ENCODE measurements at places on chromosomes 11 and 22. TPM values are rescaled to one million over a fixed set of nuclear protein-coding genes. Genes with fewer than 3 reads are reported as not detected.

- no peak for DNase-seq
These were observed 10.3 kb upstream of the OR56A1 start for GRCh38 chr11:6040874-6041273.

DNA sequence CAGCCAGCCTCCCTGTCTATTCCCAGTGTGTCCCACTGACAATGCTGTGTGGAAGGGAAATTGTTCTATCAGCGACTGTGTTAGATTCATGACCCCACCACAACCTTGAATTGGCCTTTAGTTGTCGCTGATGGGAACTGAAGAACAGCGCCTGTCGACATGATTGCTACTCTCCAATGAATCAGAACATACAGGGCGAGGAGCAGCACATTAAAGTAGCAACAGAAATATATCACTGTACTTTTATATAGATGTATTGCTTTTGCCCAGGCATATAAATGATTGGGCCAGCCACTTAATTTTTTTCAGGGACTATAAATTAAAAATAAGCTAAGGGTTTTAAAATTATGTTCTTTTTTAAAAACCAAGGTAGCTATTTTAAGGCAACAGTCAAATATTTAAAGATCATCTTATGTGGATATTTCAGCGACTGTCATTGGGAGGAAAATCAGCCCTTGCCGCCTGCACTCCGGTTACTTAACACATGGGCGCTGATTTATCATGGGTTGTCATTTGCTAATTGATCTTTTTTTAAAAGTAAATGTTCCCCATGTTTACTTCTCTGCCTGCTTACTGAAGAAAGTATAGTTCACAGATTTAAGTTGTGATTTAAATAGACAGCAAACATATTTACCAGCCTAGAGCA, 42.1 kb downstream of the ARL14EP start:
- DNase-seq = no peak

- no peak for DNase-seq
These were observed 51.5 kb downstream of the PIK3C2A start for GRCh38 chr11:17156283-17156682.

DNA sequence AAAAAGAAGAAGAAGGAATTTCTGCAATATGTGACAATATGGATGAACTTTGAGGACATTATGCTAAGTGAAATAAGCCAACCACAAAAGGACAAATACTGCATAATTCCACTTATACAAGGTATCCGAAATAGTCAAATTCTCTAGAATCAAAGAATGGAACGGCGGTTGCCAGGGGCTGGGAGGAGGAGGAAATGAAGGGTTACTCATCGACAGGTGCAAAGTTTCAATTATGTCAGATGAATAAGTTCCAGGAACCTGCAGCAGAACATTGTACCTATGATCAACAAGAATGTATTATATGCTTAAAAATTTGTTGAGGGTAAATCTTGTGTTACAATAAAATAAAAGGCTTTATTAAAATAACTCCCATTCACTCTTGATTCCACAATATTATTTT, 49.0 kb downstream of the SC5D start:
- no peak for DNase-seq

DNA sequence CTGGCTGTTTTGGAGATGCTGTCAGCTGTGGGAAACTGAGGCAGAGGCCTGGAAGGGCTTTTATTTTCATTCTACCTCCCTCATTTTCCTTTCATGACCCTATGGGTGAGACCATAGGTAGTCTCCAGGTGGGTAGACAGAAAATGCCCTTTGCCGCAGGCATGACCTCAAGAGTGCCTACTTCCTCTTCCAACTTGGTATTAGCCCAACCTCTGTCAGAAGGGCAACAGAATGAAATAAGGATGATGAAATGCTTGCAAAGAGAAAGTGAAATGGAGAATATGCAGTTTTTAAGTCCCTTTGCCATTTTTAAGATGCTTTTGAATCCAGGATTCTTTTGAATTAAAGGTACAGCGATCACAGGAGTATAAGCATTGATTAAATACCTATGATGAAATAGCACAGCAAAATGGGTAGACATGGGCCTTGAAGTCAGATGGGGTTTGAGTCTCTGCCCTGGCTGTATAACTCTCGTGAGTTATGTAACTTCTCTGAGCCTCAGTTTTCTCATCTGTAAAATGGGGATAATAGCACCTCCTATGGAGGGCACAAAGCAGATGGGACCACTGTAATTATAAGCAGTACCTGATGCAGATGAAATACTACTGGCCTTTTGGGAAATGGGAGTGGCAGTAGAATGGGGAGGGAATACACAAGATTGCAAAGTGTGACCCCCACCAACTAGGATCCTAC, 3.7 kb downstream of the ASPHD2 start:
- DNase-seq = no peak

DNA sequence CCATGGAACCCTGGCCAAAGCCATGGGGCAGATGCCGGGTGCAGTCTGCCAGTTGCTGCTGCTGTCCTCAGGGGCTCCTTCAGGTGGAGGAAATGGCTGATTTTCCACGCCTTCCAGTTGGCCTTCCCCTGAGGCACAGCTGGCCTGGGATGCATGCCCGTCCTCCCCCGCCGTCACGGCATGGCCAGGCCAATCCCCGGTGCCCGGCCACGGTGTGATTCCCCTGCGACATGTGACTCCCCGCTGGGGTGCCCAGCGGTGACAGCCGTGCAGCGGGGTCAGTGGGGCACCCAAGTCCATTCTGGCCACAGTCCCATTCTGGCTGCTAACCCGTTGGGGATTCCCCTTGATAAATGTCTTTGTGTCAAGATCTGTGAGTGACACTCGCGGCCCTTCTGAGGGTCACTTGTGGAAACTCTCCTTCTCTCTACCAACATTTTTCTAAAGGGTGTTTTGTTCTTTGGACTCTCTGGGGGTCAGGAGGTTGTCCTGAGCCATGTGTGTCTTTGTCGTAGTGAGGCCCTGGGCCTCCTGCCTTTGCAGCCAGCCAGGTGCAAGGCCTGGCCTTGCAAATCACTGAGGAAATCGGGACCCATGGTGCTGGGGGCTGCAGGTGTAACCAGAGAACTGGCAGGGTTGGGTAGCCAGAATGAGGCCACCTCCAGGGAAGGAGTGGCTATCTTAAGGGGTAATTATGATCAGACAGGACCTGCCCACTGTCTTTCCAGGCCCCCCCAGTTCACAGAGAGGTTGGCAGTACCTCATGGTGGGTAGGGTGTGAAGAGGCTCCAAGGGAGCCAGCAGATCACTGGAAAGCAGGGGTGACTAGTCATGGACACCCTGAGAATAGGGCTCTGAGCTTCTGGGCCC, 37.1 kb downstream of the KCNQ1OT1 start:
- DNase-seq = no peak

DNA sequence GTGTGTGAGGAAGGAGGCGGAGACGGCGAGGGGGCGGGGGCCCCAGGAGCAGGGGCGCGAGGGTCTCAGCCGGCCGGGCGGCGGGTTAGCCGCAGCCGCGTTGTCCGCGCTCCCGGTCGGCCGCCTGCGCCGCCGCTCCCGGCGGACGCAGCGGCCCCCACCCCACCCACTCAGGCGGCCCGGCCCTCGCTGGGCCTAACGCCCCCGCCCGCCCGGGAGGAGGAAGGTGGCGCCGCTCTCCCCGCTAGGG, at the start of gene FCHSD2:
Gene FCHSD2, minus strand, starts transcription at position 191 of the 250 bp plus-strand sequence. CDS start 441 bp downstream, outside the sequence.
- no peak for DNase-seq

GRCh38 chr11:117690484-117691217, 106.4 kb downstream of the DSCAML1 start:
- no peak for DNase-seq

DNA sequence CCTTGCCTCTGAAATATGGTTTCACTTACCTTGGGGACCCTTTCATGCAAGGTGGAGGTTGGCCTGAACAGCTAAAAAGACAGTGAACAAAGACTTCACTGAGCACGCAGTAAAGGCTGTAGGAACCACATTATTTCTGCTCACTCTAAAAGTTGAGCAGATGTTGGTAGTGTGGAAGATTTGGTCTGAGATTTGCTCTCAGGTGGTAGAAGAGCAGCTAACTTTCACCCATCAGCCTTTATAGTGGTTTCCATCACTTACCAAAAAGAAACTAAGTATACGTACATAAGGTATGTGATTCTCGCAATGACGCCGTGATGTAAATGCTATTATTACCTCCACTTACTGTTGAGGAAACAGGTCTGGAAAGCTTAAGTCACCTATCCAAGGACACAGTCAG, 47.3 kb downstream of the PRR5L start:
- DNase-seq = no peak

GRCh38 chr22:32776397-32776796, 25.1 kb upstream of the TIMP3 start:
- DNase-seq = no peak

DNA sequence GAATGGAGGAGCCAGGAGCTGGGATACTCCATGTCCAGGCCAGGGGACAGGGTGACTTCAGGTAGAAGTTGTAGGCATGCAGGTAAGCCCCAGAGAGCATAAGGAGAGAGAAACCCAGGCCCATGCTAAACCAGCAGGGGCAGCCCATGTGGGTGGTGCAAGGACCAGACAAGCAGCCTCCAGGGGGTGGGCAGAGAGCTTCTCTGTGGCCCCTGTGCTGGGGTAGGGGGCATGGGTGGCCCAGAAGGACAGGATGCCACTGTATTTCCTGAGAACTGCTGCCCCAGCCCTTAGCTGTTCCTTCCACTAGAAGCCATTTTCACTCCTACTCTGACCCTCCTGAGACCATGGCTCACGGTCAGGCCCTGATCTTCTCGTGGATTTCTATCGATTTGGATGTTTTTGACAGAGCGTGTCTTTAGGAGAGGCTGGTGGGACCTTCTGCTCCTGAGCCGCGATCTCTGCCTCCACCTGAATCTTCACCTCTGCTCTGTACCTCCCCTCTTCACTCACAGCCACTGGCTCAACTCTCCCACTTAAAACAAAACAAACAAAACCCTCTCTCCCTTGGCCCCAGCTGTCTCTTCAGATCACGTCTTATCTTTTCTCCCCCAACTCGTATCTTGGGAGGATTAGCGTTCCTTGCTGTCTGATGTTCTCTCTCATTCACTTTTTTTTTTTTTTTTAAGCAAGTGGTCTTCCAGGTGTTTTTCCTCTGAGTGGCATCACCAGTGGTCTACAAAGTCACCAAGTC, 112.2 kb downstream of the NECTIN1 start:
- no peak for DNase-seq

- peak; percentile 99 for DNase-seq
These were observed 26.4 kb downstream of the TXN2 start for GRCh38 chr22:36454916-36455570.

- DNase-seq = no peak
These were observed 1.8 kb downstream of the ARRB1 start for GRCh38 chr11:75349521-75350116.

GRCh38 chr11:69983571-69983877, 94.6 kb upstream of the ANO1 start:
- DNase-seq = no peak

GRCh38 chr11:99535819-99536218, 515.1 kb downstream of the CNTN5 start:
- no peak for DNase-seq

DNA sequence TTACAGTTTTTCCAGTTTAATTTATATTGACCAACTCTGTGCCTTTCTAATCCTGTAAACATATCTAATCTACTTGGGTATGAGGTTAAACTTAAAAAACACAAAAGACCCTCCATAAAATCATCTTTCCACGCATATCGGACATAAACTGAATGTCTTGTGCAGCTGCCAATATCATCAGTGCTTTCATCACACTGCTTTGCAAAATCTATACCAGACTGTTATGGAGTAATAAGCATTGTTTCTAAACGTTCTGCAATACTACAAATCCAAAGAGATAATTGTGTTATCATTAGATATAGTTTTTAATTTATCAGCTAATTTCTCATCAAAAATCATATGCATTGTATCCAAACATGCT, 36.1 kb upstream of the AMPD3 start:
- no peak for DNase-seq

DNA sequence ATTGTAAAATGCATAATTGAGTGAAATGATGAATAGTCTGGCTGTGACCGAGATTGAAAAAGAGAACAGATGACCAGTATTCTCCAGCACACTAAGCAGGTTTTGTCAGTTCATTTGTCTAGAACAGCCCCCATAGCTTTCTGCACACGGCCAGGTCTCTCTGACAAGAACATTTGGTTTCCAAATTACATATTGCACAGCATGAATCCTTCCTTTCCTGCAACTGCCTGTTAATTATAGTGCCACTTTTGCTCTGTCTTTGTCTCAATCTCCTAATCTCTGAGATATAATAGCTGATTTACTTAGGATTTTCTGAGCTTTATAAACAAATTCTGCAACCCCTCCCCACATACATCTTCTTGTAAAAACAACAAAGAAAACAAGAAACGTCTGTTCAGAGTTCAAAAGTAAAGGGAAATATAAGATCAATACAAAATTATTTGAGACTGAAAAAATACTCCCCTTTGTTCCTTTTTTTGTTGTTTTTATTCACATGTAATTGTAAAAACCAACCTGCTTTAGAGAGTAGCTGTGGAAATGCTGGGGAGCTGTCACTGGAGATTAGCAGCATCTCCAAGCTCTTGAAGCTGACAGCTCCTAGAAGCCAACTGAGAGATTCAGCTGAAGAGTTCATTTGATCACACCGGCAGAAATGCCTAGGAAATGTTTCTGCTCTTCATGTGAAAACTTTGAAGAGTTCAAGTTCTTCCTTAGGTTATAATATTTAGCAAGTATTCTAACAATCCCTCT, 998.1 kb downstream of the DLG2 start:
- DNase-seq = no peak

DNA sequence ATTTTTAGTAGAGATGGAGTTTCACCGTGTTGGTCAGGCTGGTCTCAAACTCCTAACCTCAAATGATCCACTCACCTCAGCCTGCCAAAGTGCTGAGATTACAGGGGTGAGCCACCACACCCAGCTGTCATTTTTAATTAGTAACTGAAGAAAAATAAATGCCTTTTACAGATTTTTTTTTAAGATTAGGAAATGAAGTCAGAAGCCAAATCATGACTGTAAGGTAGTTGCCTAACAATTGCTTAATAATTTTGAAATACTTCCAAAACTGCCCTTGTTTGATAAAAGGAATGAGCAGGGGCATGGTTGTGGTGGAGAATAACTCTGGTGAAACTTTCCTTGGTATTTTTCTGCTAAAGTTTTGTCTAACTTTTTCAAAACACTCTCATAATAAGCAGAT, 98.9 kb upstream of the SLC5A12 start:
- DNase-seq = no peak

DNA sequence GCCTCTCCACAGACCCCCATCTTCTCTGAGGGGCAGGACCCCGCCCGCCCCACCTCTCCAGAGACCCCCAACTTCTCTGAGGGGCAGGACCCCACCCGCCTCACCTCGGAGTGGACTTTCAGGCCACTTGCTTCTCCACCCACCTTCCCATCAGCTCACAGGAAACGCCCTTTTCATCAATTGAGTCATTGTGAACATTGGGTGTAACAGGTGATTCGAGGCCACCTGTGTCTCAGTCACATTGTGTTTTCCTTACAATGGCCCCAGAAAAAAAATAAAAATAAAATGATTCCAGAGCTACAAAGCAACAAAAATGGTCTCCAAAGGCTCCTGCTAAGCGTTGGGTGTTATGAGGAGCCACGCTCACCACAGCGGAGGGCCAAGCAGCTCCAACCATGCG, 36.0 kb downstream of the BRD1 start:
- DNase-seq = no peak

Gene ACAD8
- total RNA-seq = 33.9 TPM

Gene OR8G5
- not detected for total RNA-seq

Gene PDE2A
- total RNA-seq = 28.8 TPM

Gene CSF2RB
- 4.9 TPM for total RNA-seq

Gene OR2AG1
- not detected for total RNA-seq

Gene KCNC1
- total RNA-seq = 0.05 TPM

Gene PDE3B
- total RNA-seq = 8.7 TPM

Gene TMEM86A
- 2.6 TPM for total RNA-seq

Gene TMEM135
- total RNA-seq = 6.4 TPM

Gene TRIM49D2
- total RNA-seq = not detected

Data from cardiac septum (tissue), 1 donor.